ENCODE measurements at places on chromosomes 11 and 22. TPM values are rescaled to one million over a fixed set of nuclear protein-coding genes. Genes with fewer than 3 reads are reported as not detected.

DNA sequence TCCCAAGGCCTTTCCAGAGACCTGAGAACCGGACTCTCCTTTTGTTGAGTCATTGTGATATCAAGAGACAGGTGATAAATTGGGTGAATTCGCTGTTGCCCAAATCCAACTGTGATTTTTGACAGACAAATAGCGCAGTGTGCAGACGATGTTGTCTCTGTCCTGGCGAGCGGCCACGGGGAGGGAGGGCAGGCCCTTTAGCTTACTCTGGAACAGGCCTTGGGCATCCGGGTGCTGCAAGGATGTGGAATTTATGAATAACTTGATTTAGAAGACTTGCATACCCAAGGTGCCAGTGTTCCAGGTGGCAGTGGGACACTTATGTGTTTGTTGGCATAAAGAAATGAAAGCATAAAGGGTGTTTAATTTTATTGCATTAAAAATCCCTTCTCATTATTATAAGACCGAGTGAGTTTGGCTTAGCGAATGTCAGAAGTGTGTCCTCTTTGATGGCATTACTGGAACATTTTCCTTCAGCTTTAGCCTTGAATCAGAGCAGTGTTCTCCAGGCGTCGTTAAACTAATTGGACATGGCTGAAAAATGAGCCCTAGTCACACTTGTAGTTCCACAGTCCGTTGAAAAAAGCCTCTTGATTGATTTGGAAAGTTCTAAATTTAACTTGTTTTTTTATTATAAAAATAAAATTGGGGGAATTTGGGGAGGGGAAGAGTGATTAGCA lies 9.4 kb downstream of the LDLRAD3 start:
- H3K4me1 ChIP-seq: no peaks in the 10 kb centered on the region
- peaks cover 13% of the 10 kb centered on the region for H3K27me3 ChIP-seq
- H3K36me3 ChIP-seq: no peaks in the 10 kb centered on the region
- no peak for DNase-seq
- no peak overlapping the region for H3K4me3 ChIP-seq
- H3K27ac ChIP-seq: no peak overlapping the region

BCO2 gene
- total RNA-seq: 0.40 TPM

OR8B12 gene
- not detected for total RNA-seq

DNA sequence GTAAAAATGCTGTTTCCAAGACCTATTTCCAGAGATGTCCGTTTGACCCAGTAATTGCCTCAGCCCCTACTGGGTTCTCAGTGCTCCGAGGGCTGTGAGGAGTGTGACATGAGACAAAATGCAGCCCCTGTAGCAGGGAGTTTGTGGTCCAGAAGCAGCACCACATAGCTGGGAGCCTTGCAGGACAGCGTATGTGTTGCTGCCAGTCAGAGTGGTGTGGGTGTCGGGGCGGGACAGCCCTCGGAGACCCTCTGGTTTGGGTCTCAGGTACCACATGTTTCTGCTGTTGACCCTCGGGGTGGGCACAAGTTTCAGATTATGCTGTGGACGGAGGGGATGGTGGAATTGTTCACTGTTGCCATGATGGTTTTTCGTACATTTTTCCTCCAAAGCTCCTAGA lies 17.2 kb downstream of the TBC1D22A start:
- no peak overlapping the region for H3K4me3 ChIP-seq
- no peak overlapping the region for H3K27ac ChIP-seq
- H3K4me1 ChIP-seq: peaks cover 38% of the 10 kb centered on the region
- DNase-seq: no peak
- no peaks in the 10 kb centered on the region for H3K27me3 ChIP-seq

DNA sequence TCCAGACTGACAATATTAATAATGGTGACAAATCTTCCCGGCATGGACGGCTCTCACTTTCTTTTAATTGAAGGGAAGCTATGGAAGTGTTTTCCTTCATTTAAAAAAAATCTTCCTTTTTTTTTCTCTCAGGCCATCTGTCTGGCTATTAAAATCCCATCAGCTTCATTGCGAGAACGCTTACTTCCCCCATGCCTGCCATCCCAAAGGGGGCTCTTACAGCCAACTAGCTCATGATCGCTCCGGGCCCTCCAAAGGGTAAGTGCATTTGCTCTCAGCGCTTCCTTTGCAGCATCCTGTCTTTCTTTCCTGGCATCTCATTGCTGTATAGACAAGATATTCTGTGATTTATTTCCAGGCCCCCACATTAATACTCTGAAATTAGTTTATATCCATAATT lies 20.7 kb downstream of the CACNG2 start:
- H3K27ac ChIP-seq: no peak overlapping the region
- no peak for DNase-seq
- H3K36me3 ChIP-seq: no peaks in the 10 kb centered on the region

- H3K27me3 ChIP-seq: no peaks in the 10 kb centered on the region
- no peaks in the 10 kb centered on the region for H3K4me1 ChIP-seq
- H3K27ac ChIP-seq: no peak overlapping the region
- no peak overlapping the region for H3K4me3 ChIP-seq
- H3K36me3 ChIP-seq: no peaks in the 10 kb centered on the region
- DNase-seq: no peak
Measured at GRCh38 chr11:79219186-79220045, 221.4 kb downstream of the TENM4 start.

- DNase-seq: no peak
- H3K27ac ChIP-seq: no peak overlapping the region
- peaks cover 46% of the 10 kb centered on the region for H3K27me3 ChIP-seq
Measured at GRCh38 chr22:45507798-45508197, 5.1 kb downstream of the FBLN1 start.

DNA sequence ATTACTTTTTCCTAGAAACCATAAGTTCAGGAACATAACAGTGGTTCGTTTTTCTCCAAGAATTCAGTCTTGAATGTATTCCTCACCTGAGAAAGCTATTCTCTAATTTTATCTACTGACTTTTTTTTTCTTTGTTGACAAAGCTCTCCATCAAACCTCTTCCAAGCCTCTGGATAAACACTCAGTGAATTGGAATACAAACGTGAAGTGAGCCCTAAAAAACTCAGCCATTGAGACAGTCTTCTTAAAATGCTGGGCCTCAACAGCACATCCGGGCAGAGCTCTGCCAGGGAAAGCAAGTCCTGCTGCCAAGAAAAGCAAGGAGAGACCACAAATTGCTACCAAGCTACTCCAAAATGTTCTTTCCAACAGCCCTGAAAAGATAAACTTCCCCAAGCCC lies 7.7 kb upstream of the SLC1A2 start:
- no peak overlapping the region for H3K4me3 ChIP-seq
- DNase-seq: no peak
- H3K27me3 ChIP-seq: peaks cover 66% of the 10 kb centered on the region

DNA sequence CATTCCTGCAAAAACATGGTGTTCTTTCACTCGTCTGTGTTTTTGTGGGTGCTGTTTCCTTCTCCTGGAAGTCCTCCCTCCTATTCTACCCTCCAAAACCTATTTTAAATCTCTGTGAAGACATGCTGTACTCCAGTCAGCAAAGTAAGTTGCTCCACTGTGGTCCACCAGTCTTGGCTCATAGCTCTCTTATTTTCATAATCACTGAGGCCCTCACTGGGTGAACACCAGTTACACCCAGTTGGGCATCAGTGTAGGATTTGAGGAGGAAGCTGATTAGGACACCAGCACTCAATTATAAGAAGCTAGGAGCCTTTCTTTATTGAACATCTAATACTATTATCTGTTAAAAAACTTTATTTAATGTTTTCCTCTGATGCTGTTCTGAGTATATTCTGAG lies 23.9 kb upstream of the EED start:
- peaks cover 13% of the 10 kb centered on the region for H3K36me3 ChIP-seq
- no peak overlapping the region for H3K4me3 ChIP-seq
- peaks cover 29% of the 10 kb centered on the region for H3K4me1 ChIP-seq
- no peak for DNase-seq
- H3K27me3 ChIP-seq: peaks cover 25% of the 10 kb centered on the region

DNA sequence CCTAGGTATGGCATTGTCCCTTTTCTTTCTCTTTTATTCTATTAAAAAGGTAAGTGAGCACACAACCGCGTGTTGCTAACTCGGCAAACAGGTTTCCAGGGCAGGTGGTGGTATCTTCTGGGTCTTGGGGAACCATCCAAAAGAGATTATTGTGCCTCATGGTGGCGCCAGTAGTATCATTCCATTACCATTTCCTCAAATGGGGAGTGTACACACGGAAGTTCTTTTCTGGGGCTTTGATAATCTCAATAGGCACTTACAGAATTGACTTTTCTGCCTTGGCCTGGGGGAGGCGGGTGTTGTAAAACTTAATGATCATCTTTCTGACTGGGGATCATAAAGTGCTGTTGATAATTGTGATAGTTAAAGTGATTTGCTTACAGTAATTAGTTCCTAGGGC lies 234.1 kb downstream of the KIRREL3 start:
- DNase-seq: no peak
- no peaks in the 10 kb centered on the region for H3K27me3 ChIP-seq
- no peaks in the 10 kb centered on the region for H3K4me1 ChIP-seq
- H3K4me3 ChIP-seq: no peak overlapping the region

Data from activated naive CD8-positive, alpha-beta T cell treated with anti-CD3 and anti-CD28 coated beads for 36 hours (primary cell).